ENCODE measurements at places on chromosomes 7 and 10. TPM values are rescaled to one million over a fixed set of nuclear protein-coding genes. Genes with fewer than 3 reads are reported as not detected.

- DNase-seq = no peak
Observed at GRCh38 chr10:33234831-33235237, 99.6 kb downstream of the NRP1 start.

Gene AKR1C4
- not detected for total RNA-seq

Gene MAGI2
- total RNA-seq = 22.7 TPM

Gene C10orf53
- total RNA-seq = not detected

All from breast epithelium (tissue), 4 donors.